ENCODE measurements at places on chromosomes 2 and 18.
A peak's percentile ranks its signal among the peaks of the same experiment; 100 is the strongest.

DNA sequence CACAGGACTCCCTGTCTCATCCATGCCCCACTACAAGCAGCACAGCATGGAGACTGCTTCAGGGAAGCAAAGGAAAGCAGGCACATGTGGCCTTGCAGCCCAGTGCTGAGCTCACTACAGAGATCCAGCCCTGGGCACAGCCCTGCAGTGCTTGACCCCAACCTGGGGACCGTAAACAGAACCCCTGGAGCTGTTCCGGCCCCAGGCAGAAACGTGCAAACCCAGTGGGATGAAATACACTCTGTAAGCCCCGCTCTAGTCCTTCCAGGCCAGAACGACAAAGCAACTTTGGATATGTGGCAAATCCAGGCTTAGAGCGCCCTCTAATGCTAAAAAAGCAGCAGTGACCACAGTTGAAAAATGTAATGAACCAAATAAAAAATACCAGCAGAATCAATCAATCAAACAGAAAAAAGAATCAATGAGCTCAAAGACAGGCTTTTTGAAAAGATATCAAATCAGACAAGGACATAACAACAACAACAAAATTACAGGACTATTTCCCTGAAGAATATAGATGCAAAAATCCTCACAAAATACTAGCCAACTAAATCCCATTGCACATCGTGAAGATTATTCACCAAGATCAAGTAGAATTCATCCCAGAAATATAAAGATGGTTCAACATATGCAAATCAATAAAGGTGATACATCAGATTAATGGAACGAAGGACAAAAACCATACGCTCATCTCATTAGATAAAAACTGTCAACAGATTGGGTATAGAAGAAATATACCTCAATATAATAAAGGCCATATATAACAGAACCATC lies 45.6 kb downstream of the ZNF519 start:
- DNase-seq = no peak

DNA sequence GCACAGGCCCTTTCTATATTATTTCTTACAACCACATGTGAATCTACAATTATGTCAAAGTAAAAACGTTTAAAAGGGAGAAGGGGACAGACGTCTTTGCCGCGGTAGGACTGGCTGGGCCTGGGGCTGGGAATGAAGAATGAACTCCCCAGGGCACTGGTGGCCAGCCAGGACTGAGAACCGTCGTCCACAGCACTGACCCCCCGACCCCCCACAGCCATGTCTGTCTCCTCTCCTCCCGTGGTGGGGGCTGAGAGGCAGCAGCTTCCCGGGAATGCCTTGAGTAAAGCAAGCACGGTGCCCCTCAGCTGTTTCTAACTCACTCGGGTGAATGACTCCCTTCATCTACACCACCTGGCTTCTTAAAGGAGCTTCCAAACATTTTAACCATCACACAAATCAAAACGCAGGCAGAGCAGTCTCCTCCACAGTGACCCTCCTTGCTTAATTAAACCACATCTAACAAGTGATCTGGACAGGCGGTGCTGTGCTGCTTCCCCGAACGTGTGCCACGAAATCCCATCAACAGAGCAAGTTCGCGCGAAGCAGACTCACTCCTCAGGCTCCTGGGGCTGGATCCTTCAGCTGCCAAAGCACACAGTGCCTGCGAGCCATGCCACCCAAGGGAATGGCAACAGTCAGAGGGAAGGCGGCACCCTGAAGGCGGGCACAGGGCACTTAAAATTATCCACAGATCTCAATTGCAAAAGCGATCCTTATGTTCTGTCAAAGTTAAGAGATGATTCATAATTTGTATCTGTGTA lies 217.7 kb downstream of the EIPR1 start:
- no peak for DNase-seq

GRCh38 chr2:80380736-80381135 lies 76.2 kb upstream of the LRRTM1 start:
- no peak for DNase-seq

DNA sequence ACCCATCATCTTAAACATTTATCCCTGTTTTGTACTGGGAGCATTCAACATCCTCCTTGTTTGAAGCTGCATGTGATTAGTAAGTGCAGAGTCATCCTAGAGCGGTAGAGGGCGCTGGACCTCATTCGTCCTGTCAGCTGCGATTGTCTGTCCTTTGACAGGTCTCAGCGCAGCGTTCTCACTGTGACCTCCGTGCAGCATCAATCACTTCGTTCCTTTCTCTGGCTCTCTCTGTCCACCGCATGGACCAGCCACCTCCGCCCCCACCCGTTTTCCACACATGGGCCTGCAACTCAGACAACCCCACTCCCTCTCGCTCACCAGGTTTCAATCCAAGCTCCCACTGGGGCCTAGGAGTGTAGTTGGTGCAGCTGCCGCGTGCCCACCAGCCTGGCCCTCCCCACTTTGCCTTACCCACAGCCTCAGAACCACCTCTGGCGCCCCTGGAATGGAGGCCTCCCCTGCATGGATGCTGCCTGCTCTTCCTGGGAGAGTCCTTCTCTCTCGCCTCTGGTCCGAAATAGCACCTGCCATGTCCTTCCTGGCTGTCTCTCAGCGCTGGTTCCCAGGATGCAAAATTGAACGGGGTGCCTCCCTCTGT lies 90.5 kb downstream of the NDUFA10 start:
- peak; percentile 25 for DNase-seq

GRCh38 chr2:20534913-20535801 lies 88.3 kb downstream of the RHOB start:
- DNase-seq = no peak

GRCh38 chr2:174972924-174973323 lies 32.3 kb downstream of the CHN1 start:
- DNase-seq = no peak

DNA sequence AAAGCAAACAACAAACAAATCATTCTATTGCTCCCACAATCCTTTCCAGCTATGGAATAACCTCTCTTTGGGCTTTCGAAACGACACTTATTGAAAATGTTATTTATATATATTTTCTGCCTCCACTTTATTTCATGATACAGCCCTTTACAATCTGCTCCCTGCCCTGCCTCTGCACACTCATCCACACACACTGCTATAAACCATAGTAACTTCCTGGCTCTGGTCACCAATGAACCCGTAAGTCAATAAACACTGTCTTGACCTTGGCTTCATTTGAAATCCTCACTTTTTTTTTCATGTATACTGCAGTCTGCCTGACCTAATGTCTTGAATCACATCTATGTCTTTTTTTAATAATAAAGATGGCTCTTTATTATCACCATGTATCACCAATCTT lies 161.5 kb downstream of the SLC39A10 start:
- DNase-seq = no peak

GRCh38 chr2:127024769-127025358 lies 82.1 kb downstream of the BIN1 start:
- DNase-seq = no peak

DNA sequence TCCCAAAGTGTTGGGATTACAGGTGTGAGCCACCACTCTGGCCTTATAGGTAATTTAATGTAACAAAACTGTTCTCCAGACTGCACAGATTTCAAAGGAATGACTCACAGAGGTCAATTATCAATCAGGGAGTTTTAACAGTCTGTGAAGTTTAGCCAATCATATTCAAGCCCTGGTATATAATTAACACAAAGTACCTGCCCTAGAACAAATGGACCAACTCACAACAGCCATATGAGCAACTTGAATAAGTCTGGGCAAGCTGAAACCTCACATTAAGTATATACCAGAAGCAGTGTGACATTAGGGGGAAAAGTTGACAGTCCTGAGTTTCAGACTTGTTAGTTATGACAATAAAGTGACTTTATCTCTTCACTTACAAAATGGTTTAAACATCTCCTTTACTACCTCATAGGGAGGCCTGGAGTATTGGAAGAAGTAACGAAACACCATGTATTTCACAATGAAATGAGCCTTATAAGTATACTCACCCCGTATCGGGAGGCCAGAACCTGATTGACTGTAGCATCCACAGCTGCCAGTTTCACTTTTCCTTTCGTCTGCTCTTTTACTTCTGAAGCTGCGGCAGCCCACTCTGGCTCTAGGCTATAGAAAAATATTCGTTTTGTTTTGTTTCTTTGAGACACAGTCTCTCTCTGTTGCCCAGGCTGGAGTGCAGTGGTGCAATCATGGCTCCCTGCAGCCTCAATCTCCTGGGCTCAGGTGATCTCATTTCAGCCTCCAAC lies 22.2 kb downstream of the PDIA6 start:
- DNase-seq = no peak

DNA sequence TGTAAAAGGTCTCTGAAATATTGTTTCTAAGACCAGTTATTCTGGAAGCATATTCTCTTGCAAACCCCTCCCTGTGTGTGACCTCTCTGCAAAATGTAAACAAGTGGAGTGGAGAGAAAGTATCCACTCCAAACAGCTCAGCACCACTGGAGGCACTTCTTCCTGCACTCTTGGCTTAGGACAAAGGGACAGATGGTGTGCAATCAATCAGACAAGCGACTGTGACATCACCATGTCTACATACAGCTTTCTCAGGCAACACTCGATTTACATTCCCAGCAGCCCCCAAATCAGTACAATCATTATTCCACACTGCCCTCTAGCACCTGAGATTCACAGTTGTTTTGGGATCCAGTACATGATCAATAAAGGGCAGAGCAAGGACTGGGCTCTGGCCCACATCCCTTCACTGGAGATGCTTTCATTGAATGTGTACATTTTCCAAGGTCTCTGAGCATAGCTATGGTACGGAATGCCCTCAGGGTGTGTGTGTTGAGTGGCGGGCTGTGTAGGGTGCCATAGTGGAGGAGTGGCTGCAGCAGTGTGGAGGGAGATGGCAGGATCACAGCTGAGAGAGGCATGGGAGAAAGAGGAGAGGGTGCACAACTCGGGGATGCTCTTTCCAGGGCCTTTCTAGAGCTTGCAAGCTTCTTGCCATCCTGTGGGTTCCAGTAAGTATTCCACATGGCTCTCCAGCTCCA lies 311.8 kb upstream of the ST6GAL2 start:
- no peak for DNase-seq

GRCh38 chr2:208335-208734 lies 55.5 kb downstream of the SH3YL1 start:
- no peak for DNase-seq

DNA sequence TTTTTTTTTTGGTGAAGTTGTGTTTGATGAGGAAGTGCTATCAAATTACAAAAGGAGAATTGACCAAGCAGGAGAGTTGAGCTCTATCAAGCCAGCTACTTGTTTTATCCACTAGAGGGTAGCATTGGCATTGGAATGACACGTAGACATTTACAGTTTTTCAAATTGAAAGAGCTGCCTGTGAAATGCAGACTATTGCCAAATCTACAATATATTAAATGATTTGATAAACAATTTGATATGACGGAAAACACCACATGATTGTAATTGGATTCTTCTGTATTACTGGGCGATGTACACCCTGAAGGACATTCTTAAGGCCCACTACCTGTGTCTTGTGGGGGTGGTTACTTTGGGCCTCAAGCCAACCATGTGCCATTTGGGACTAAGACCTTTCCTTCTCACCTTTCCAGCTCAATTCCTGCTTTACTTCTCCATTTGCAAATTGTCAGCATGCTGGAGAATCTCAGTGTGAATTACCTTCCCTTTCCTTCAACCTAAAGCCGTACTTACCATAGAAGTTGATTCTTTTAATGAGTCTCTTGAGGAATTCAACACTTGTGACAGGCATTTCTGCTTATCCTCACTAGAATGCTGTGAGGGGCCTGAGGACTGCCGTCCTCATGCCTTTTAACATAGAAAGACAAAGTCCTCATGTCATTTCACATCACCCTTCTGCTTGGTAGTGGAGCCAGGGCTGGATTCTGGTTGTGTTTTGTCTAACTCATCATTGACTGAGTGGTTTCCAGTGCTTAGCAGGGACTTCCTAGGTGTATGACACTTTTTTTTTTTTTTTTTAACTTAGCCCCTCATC lies 134.8 kb upstream of the THUMPD2 start:
- no peak for DNase-seq

DNA sequence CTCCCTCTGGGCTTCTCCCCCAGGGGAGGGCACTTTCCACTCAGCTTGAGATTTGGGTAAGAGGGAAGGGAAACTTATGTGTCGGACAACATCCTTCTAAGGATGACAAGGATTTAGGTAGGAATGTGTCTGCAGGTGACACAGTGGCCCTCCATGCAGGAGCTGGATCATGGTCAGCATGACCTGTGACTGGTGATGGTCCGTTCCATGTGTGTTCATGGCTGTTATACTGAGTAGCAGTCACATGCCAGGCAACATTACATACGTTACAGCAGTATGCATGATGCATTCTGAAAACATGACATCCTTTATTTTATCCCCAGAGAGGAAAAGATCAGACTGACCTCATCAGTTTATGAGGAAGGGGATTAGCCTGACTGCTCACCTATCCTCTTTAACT lies 192.1 kb downstream of the SEPTIN10 start:
- no peak for DNase-seq

- no peak for DNase-seq
These were observed 74.1 kb downstream of the PSMG2 start for GRCh38 chr18:12776821-12777471.

DNA sequence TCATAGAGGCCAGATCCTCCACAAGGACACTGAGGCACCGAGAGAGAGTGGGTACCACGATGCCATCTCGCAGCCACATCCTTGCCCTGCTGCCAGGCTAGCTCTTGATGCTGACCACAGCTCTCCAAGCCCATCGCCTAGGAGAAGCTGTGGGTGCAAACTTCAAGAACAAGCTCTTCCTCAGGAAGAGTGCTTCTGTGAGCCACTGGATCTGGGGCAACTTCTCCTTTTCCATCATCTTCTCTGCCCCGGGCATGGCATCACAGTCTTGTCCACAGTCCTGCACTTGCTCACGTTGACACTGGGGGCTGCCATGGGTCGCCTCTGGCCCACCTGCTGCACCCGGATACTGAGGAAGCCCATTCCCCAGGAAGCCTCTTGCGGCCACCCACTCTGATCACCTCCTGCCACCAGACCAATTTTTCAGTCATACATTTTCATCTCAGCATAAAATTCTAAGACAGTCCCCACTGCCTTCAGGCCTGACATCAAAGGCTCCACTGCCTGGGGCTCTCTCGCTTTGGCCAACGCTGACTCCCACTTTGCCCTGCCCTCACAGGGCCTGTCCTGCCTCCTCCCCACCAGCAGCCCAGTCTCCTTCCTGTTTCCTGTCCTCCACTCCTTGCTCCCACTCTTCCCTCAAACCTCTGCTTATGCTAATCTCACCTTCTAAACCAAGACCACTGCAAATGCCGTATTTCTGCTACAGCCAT lies 243.9 kb downstream of the AFF3 start:
- no peak for DNase-seq

DNA sequence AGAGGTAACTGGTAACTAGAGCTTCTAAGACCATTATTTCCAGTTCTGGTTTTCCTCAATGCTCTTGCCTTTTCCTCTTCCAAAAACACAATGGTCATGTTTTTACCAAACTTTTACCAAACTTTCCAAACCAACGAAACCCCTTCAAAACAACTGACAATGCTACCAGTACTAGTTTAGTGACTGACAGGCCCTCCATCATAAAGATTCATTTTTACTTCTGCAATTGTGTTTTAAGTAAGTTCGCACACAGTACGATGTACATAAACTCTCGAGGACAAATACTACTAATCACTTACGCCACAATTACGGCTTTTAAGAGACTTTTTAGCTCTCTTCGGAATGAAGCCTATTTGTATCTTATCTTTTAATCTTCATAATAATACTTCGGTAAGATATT lies 900 bp downstream of the C18orf32 start:
- no peak for DNase-seq

GRCh38 chr2:132788310-132788838 lies 118.4 kb upstream of the LYPD1 start:
- no peak for DNase-seq
